ENCODE measurements at places on chromosomes 12 and 14.

- DNase-seq = no peak
These were observed 223.7 kb downstream of the ZFP36L1 start for GRCh38 chr14:68568907-68569897.

DNA sequence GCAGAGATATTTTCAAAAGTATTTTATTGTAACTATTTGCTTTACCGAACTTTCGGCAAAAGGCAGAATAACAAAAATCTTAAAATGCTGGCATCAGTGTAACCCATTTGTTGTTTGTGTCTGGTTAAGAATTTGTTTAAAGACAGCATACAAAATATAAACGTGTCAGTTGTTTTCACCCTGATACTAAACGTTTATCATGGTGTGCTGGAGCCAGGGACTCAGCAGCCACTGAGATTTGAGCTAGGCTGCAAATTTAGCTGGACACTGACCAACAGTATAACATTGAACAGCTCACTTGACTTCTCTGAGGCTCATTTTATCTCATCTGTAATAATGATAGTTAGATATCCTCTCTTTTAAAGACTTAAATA, 183.7 kb downstream of the TMTC3 start:
- DNase-seq = no peak

DNA sequence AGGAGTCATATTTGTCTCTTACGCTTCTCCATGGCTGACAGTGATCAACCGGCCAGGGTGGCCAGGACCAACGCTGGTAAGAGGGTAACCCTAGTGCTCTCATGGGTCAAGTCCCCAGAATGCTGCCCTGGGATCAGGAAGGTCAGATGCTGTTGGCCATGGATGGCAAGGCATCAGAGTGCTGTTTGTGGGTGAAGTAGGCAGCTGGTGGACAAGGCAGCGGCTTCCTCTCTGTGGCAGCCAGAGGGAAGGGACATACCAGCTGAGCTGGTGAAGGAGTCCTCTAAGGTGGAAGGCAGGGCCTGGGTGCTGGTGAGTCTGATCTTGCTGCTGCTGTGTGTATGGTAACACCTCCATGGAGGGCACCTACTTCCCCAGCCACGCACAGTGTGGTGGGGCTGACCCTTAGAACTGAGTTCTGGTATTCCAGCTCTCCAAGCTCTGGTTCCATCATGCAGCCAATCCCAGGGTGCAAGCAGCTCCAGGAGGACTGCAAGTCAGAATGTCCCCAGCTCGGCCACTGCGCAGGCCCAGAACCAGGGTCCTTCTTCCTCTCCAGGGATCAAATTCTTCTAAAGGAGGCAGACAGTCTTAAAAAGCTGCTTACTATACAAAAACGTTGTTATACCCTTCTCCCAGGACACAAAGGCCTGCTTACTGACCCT, 13.4 kb upstream of the SMOC1 start:
- no peak for DNase-seq

- DNase-seq = no peak
These were observed 29.4 kb downstream of the SSH1 start for GRCh38 chr12:108827941-108828340.

- no peak for DNase-seq
These were observed 44.9 kb downstream of the DDX11 start for GRCh38 chr12:31118347-31119191.

DNA sequence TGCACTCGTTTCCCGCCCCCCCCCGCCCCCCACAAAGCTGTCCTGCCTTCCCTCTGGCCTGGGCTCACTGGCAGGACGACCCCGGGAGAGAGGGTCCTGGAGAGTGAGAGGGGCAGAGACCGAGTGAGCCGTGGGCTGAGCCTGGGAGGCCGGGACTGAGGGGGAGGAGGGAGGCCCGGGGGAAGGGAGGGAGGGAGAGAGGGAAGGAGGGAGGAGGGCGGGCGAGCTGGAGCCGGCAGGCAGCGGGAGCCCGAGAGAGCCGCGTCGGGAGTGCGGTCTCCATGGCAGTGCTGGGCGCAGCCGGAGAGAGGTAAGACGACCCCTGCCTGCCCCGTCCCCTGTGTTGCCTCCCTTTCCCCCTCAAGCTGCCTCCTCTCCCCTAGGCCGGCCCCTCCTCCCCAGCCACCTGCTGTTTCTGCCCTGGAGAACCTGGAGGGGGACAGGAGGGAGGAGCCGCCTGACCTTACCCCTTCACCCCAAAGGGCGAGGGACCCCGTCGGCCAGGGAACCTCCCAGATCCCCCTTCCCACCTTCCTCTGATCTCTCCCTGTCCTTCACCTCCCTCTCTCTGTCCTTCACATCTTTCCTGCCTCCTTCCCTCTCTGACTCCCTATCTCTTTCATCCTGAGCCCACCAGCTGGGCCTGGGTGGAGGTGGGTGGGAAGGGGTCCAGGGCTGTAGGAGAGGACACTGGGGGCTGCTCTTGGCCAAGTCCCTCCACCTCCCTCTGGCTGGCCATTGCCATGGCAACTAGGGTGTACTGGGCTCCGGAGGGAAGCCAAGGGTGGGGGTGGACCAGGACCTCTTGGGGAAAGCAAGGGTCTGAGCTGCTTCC, at the start of gene GPR162:
TSS of gene GPR162 (plus strand) at position 231 of the 835 bp plus-strand sequence. CDS start 2,078 bp downstream, outside the sequence.
- DNase-seq = no peak
